ENCODE measurements at places on chromosomes 16 and 17.

- DNase-seq, result no peak
Observed at GRCh38 chr16:10501016-10501607, 79.3 kb downstream of the EMP2 start.

GRCh38 chr17:2416010-2416734 is 15.3 kb upstream of the MNT start:
- peak; percentile 83 for DNase-seq

DNA sequence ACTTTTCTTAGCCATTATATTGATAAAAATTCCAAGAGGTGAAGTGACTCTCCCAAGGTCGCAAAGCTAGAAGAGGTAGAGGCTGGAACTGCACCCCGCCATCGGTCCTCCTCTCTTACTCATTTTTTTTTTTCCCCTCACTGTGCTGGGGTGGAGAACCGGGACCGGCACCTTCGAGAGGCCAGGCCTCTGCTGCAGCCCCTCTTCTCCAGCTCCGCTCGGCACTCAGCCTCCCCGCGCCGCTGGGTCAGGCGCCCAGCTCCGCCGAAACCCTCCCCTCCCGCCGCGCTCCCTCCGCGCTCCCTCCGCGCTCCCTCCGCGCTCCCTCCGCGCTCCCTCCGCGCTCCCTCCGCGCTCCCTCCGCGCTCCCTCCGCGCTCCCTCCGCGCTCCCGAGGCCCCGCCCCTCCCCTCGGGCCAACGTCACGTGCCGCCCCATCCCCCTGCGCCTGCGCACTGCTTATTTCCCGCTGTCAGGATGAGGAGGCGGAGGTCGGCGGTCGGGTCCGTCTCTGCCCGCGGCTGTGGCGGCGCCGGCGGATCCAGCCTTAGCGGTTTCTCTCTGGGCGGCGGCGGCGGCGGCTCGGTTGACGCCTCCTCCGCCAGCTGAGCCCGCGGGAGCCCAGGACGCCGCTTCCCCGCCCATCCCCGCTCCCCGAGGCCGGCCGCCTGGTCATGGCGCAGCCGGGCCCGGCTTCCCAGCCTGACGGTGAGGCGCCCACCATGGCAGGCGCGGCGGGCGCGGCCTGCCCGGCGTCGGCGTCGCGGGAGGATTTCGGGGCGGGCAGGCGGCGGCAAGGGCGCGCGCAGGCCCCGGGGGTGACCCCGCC is at the start of gene RABEP1:
Gene RABEP1, plus strand, starts transcription at position 471 of the 828 bp plus-strand sequence. Its CDS starts 203 bp downstream, at position 674.
- peak; percentile 92 for DNase-seq

- no peak for DNase-seq
Observed at GRCh38 chr17:6145946-6146345, 75.8 kb downstream of the WSCD1 start.

DNA sequence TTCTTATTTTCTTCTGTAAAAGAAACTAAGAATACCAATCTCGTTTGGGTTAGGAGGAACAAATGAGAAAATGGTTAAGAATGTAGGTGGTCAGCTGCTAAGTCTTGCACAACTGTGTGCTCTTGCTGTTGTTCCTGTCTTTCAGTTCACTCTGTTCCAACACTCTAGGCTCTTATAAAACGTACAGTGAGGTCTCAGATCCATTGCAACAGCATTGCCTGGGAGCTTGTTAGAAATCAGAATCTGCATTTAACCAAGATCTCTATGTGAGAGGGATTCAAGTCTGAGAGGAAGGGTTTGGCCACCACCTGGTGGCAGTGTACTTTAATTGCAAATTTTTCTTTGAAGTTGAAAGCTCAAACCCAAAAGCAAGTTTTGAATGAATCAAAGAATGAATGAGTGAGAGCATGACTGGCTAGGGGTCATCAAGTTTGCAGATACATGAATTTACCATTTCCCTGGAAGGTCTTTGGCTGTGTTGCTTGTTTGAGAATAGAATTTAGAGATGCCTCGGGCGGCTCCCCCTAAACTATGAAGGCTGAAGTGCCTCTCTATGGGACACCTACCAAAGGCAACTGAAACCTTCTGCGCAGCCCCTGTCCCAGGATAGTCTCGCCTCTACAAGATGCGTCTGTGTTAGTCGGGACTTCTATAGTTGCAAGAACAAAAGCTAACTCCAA is 2.5 kb downstream of the ALOX15B start:
- DNase-seq, result no peak

- no peak for DNase-seq
Observed at GRCh38 chr17:77798031-77798430, 160.5 kb upstream of the TNRC6C start.

DNA sequence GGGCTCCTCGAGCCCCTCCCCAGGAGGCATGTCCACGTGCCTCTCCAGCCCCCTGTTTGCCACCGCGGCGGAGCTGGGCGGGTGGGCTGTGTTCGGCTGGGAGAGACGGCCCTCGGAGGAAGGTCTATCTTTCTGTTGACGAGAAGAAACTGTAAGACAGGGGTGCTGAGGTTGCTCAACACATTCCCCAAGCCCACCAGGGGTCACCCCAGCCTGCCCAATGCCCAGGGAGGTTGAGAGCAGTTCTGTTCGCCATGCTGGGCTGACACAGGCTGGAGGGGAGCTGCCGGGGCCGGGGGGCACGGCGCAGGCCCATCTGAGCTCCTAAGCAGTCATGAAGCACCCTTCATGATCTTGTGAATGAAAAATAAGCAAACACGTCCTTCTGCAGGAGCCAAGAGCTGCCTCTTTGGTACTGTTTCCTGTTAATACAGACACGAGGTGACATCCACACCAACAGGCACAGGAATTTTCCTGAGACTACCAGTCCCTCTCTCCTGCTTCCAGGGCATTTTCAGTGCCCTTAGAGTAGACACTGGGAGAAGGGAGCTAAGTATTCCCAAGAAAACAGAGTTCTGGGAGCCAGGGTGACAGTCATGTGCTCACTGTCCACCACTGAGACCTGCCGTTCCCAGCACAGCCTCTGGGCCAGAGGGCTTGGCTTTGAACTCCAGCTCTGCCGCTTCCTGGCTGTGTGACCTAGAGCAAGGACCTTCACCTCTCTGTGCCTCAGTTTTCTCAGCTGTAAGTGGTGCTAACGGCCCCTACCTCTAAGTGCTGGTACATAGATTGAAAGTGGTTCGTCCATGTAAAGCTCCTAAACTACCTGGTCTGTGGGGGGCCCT is 9.2 kb downstream of the UBALD2 start:
- no peak for DNase-seq

DNA sequence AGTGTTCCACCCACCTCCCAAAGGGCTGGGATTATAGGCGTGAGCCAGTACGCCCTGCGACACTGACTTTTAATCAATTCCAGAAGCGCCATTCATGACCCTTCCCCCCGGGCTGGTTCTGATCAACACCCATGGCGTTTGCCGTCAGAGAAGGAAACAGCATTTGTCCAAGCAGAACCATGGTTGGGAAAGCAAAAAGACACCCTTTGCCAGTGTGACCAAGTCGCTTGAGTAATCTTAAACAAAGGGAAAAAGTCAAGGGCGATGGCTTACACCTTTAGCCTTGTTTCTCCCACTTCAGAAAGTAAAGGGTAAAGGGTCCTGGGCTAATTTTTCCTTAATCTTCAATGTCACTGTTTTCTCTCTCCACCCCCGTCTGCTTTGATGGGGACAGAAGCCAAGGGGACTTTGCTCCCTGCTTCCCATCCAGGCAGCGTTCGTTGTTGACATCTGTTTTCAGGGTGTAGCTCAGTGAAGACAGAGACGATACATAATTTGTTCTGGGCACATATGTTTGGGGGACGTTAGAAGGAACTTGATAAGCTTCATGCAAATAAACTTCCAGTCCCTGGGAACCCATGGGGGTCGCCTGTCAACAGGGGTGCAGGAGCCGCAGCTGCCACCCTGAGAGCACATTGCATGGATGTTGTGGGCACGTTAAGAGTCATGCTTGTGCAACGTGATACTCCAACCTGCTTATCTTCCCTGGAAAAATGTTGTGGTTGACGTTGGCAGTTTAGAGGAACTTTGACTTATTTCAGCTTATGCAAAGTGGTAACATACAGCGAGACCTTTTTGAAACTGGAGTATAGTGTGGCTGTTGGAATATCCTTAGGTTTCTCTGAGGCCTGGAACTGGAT is 50.6 kb upstream of the TANGO6 start:
- no peak for DNase-seq

GRCh38 chr16:86444261-86444660 is 66.1 kb upstream of the FOXF1 start:
- DNase-seq, result no peak

DNA sequence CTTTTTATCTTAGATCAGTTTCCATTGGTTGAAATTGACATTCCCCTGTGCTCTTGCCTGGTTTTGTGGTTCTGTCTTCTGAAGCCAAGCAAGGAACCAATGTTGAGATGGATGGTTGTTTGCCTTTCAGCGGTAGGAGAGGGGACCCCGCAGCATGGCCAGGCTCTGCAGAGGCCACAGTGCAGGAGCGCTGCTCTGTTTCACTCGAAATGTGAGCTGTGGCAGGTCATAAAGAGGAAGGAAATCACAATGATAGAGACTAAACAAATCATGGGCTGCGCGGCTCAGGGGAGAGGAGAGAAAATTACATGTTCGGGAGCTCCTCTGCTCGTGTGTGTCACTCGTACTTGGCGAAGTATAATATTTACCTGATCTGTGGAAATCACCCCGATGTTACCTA is 148.2 kb downstream of the SNX29 start:
- no peak for DNase-seq

- DNase-seq, result no peak
Observed at GRCh38 chr17:72942579-72942978, 149.9 kb downstream of the SLC39A11 start.

DNA sequence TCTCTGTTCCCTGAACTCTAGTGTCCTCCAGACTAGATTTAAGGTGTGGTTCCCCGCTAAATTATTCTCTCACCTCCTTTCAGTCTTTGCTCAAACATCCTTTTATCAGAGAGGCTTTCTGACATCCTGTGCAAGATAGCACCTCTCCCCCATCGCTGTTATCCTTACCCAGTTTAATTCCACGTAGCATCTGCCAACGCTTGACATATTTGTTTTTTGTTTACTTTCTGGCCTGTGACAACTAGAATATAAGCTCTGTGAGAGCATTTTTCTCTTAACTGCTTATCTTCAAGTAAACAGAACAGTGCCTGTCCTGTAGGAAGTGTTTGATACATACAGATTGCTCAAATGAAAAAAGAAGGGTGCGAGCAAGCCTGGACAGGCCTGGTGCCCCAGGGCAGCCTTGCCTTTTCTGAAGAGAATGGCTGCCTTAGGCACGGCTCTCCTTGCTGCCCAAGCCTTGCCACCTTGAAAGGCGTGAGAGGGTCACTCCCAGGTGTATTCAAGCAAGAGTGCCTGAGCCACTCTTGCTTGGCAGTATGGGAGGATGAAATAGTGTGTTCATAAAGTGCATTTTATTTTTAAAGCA is 9.7 kb downstream of the DYNLL2 start:
- DNase-seq, result no peak

- no peak for DNase-seq
Observed at GRCh38 chr17:62741290-62741689, 66.8 kb downstream of the MARCHF10 start.

DNA sequence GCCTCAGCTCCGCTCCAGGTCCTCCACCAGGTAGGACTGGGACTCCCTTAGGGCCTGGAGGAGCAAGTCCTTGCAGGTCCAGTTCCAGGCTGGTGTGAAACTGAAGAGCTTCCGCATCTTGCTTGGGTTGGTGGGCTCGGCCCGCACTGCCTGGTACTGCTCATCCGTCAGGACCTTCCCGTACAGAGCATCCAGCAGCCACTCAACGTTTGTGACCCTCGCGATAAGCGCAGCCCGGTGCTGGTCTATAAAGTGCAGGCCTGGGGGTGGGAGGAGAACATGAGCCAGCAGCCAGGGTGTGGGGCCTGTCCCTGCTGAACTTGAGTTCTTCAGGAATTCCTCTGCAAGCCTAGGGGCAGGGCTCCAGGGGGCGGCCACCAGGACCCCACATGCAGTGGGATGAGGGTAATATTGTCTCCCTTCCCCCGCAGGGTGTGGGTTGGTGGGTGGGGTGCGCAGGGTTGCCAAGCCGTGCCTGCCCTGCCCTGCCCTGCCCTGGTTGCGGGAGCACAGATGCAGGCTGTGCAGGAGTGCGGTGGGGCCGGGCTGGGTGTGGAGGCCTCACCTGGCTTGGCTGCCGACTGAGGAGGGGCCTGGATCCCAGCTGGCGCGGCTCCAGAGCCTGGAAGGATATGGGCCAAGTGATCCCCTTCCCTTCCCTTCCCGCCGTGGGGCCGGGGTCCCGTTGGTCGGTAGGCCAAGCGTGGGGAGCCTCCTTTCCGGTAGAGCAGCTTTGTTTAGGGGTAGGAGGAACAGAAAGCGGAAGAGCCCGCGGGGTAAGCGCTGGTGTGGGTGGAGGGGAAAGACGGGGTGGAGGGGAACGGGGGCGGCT is 762 bp downstream of the PYCARD start:
- peak; percentile 28 for DNase-seq

GRCh38 chr16:71426880-71427615 is 14.8 kb downstream of the TLE7 start:
- no peak for DNase-seq

- no peak for DNase-seq
Observed at GRCh38 chr17:61245706-61246135, 153.9 kb upstream of the TBX2 start.

DNA sequence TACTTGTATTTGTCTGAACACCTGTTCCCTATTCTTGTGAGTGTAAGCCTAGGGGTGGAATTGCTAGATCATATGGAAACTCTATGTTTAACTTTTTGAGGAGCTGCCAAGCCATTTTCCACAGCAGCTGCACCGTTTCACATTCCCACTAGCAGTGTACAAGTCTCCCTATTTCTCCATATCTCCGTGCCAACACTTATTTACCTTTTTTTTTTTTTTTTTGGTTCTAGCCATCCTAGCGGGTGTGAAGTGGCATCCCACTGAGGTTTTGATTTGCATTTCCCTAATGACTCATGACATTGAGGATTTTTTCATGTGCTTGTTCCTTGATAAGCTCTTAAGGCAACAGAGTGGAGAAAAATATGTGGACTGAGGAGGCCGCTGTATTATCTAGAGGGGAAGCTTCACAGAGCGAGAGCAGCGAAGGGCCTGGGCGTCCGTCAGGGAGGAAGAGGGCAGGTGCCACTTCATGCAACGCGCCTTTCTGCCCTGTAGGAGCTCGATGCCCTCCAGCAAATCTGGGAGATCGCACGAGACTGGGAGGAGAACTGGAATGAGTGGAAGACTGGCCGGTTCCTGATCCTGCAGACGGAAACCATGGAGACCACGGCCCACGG is 50.0 kb downstream of the DNAH2 start:
- DNase-seq, result no peak

GRCh38 chr16:22252317-22252716 is 44.9 kb upstream of the POLR3E start:
- no peak for DNase-seq

Measured in effector memory CD4-positive, alpha-beta T cell (primary cell).